ENCODE measurements at places on chromosomes 16 and 17.

DNA sequence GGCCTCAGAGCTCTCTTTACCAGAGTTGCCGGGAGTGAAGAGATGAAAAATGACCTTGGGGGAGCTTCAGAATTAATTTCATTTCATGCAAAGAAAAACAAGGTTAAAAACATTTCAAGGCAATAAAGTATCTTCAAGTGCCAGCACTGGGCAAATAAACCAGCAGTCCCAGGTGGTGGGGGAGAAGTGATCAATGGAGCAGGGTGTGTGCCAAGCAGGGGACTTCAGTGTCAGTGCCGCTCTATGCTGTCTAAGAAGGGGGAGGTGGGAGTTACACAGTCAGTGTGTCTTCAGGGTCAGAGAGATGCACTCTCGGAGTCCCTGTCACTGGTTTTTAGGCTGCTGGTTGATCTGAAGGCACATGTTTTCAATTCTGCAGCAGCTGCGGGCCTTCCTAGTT, 57.2 kb upstream of the MGAT5B start:
- DNase-seq: no peak

DNA sequence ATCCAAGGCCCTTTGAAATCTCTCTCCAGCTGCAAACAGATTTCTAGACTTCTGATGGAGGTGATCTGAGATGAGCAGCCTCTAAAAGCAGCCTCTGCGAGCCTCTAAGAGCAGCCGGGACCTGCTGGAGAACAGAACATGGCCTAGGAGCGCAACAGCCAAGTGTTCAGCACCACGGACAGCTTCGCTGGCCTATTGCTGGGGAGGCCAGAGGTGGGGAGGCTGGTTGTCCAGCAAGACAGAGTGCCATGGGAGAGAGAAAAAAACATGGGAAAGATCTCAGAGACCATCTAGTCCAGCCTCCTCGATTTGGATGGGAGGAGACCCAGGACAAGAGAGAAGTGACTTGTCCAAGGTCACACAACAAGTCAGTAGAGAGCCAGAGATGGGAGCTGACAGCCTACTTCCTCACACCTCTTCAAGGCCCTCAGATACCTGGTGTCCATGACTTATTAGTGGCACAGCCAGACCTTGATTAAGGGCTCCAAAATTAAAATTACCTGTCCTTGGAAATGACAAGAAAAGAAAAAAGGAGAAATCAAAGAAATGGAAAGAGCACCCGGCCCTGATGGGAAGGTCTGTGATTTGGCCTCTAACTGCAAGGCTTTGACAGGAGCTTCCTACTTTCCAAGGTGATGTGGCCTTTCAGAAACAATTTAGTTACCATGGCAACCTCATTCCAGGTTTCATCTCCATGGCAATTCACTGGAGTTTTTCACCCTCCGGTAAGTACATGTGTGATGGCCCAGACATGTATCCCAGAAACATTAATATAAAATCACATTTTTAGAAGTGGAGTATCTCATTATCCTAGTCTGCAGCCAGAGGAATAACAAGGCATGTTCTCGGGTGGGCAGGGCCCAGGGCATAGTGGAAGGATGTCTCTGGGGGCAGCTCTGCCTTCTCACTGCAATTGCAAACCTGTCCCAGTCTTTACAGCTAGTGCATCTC, 14.5 kb downstream of the RPRML start:
- no peak for DNase-seq

DNA sequence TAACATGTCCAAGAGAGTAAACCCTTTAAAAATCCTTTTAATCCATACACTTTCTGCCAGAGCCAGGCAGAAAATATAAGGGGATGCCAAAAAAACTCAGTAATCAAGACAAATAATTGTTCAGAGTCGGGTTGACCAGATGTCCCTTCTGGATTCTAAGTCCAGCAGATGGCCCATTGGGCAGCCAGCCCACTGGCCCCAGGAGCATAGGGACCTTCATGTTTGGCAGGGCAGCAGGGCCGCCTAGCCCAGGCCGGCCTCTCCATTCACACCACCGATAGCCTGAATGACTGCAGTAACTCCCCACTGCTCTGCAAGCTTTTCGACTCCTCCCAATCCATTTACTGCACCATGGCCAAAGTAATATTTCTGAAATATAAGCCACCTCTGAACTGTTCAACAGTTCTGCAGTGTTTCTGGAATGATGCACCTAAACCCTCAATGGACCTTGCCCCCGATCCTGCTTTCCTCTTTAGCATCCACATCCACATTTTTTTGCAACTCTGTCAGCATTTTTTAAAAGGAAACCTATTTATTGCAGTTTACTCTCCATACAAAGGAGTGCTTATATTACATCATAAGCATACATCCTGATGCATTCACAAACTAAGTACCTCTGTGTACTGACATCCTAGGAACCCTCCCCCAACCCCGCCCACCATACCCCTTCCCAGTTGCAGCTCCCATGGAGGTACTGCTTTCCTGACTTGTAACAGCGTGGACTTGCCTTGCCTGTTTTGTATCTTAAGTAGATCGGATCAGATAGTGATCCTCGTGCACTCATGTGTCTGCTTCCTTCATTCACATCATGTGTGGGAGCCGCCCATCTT, 46.4 kb downstream of the LDHD start:
- DNase-seq: no peak

GRCh38 chr16:50841081-50841886, 99.4 kb downstream of the CYLD start:
- no peak for DNase-seq

- DNase-seq: no peak
Observed at GRCh38 chr17:27495460-27495859, 39.2 kb downstream of the KSR1 start.

DNA sequence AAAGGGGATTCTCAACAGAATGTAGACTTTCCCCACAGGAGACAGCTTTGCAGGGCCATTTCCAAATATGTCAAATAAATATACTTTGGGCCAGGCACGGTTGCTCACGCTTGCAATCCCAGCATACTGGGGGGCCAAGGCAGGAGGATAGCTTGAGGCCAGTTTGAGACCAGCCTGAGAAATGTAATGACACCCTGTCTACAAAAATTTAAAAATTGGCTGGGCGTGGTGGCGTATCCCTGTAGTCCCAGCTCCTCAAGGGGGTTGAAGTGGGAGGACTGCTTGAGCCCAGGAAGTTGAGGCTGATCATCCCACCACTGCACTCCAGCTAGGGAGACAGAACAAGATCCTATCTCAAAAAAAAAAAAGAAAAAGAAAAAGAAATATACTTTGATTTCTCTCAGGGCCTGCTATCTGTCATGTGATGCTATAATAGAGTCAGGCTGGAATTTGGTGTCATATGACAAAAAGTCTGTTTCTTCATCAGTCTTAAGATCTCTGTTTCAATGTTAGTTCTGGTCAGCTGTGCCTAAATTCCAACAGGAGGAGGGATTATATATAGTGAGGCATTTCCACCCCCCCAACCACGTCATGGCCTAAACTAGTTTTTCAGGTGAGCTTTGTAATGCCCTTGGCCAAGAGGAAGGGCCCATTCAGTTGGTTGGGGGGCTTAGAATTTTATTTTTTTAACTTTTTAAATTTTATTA, 4.3 kb upstream of the ZDHHC7 start:
- DNase-seq: no peak

DNA sequence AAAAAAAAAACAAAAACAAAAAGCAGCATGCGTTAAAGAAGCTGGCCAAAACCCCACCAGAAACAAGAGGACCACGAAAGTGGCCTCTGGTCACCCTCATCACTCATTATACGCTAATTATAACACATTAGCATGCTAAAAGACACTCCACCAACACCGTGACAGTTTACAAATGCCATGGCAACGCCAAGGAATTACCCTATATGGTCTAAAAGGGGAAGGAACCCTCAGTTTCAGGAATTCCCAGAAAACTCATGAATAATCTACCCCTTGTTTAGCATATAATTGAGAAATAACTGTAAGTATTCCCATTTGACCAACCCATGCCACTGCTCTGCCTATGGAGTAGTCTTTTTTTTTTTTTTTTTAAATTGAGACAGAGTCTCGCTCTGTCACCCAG, 77.6 kb downstream of the EMP2 start:
- no peak for DNase-seq

GRCh38 chr16:65547772-65548446, 426.0 kb upstream of the CDH11 start:
- DNase-seq: no peak

DNA sequence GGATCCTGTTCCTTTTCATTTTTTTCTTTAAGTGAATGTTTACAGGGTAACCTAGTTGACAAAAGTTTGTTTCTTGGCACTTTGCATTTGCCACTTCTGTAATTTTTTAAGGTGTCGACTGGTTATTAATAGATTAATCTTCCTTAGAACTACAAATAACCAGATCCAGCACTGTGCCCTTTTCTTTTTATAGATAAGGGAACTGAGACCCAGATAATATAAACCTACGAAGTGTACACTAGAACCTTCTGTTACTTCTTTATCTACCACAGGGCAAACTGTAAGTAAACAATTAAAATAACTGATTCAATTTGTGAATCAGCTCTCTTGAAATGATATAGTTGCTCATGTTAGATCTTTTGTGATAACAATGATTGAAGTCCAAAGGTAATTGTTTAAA, 55.4 kb downstream of the NLK start:
- DNase-seq: no peak

- no peak for DNase-seq
Observed at GRCh38 chr16:87602821-87603683, 744 bp downstream of the JPH3 start.

DNA sequence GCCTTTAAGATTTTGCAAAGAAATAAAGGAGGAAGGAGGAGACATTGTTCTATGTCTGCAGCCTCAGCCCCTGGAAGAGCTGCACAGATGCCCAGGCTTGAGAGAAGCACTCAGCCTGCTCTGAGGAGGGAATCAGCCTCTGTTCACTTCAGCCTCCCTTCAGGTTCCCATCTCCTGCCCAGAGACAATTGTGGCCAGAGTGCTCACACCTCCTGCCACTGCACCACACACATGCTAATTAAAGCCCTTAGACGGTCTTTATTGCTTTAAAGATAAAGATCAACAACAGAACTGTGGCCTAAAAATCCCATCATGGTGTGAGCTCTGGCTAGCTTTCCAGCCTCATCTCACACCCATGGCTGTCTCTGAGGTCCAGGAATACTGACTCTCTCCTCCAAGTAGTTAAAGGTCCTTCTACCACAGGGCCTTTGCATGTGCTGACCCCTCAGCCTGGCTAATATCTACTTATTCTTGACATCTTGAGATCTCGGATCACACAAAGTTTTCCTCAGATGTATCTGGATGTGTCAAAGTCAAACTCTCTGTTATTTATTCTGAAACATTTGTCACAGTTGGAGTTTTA, 33.8 kb downstream of the CHD9NB start:
- no peak for DNase-seq

DNA sequence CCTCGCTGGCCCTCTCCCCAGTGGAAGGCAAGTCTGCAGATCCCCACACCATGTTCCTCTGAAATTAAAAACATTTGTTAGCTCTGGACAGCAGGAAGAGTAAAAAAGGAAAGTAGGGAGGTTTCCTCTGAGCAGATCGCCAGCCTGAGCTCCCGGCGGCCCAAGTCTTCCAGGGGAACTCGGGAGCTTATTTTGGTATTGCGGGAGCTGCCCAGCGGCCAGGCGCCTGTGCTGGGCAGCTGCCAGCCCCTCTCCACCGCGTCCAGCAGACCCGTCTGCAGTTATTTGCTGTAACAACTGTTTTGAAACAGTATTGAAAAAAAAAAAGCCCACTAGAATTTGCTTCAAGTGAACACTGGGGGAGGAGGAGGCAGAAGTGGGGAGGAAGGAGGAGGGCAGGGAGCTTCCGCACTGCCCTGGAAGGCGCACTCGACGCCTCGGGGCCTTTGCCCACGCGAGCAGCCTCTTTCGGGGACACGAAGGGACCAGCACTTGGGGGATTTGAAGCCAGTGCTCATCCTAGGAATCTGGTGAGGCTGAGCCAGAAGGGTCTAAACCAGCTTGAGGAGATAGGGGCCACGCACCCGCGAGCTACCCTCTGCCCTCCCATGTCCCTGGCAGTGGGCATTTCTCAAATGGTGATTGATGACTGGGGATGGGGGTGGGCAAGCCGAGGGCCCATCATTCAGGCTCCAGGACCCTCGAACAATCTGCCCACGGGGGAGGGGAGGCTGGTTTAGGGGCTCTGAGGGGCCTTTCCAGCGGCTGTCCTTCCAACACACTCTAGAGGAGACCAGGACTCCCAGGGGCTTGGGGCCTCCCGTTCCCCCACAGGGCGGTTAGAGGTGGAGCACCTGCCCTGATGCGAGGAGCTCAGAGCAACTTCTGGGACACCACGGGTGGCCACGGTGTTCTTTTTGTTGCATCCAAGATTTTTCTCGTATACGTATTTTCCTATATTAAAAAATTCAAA, 3.0 kb upstream of the BAHCC1 start:
- DNase-seq: no peak

GRCh38 chr17:41404024-41404671, 6.7 kb upstream of the KRT31 start:
- no peak for DNase-seq

- DNase-seq: no peak
Observed at GRCh38 chr16:81632392-81633146, 146.5 kb upstream of the PLCG2 start.

DNA sequence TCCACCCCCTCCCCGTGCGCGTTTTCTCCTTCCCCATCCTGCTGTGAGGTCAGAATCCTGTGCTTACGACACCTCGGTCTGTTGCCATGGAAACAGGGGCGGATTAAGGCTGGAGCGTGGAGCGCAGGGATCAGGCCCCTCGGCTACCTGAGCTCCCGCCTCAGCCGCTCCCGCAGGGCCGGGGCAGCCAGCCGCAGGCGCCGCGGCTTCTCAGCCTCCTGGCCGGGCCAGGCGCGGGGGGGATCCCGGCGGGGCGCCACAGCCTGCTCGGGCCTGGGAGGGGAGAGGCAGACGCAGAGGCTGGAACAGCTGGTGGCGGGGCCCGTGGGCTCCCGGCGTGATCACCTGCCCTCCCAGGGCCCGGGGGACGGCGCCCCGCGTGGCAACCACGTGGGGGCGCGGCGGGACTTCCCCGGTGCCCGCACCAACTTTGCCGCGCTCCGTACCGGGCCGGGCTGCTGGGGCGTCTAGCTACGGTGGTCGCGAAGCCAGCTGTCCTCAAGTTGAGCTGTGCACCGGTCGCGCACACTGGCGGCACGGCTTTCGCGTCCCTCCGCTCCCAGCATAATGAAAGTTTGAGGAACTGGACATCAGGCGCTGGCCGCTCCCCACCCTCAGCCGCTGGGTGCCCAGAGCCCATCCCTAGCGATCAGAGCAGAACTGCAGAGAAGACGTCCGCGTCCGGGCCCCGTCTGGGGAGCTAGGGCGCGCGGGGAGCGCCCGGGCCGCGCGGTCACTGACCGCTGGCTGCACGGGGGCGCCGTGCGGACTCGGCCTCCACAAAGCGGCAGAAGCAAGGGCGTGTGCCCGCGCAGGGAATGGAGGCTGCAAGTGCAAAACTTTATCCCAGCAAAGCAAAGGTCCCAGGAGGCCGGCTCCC, 1.2 kb downstream of the RTN4RL1 start:
- DNase-seq: no peak

- DNase-seq: no peak
Observed at GRCh38 chr17:63997341-63998048, 656 bp upstream of the PRR29 start.

DNA sequence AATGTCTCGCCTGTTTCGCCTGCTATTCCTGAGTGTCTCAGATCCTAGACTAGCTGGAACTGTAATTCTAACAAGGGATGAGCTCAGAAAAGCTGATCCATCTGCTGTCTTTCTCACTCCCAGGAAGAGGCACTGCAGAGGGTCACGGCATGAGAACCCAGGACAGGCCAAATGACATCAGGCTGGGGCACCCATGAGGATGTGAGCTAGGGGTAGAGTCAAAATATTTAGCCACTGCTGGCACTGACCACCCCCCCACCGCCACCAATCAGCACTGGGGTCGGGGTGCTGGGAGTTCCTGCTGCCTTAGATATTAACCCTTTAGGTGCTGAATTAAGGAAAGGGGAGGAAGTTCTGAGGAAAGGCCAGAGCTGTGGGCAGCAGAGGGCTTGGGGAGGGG, 112.4 kb downstream of the IRX3 start:
- no peak for DNase-seq

All from neural crest cell (in vitro differentiated cells).